Stimulated activated naive CD8-positive, alpha-beta T cell treated with anti-CD3 and anti-CD28 coated beads, Interleukin-15, Interleukin-2, amounts not matched to agents 100 U/mL and 50 U/mL, for 24 hours (primary cell): ENCODE measurements at places on chromosomes 3 and 15.

GRCh38 chr15:50519740-50520425 lies 26.6 kb downstream of the USP50 start:
- DNase-seq: no peak

DNA sequence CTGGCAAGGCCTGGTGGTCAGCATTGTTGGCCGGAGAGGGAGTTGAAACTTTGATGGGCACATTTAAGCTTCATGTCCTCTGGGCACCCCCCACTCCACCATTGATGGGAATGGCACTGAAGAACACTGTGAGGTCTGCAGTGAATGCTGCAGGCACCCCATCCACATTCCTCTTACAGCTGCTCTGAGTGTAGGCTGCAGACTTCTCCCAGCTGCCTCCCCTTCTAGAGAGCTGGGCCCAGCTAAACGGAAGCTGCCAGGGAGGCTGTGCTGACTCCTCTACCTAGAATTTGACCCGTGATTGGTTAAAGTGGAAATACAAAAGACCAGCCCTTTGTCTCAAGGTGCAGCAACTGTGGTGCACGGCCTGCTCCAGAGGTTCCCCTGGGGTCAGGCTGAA lies 10.6 kb downstream of the TMEM158 start:
- no peak for DNase-seq

GRCh38 chr15:95663156-95664100 lies 667.1 kb upstream of the NR2F2 start:
- DNase-seq: no peak

- DNase-seq: no peak
Observed at GRCh38 chr15:44231842-44232241, 36.8 kb upstream of the FRMD5 start.

GRCh38 chr3:56833022-56833421 lies 31.3 kb upstream of the ARHGEF3 start:
- no peak for DNase-seq

DNA sequence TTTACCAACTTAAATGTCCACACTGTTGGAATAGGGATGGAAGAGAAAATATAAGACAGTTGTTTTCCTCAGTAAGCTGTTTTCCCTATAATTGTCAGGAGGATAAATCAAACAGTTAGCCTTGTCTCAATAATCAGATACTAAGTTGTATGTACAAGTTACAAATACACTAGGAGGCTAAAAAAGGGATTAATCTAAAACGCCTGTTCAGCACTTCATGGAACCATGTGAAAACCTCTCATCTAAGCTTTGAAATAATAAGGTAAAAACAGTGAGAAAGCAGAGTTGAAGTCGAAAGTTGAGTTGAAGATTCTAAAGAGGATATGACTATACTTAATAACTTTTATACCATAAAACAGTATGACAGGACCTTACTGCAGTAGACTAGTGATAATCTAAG lies 62.0 kb downstream of the CALML4 start:
- no peak for DNase-seq

- DNase-seq: no peak
Observed at GRCh38 chr3:143352850-143353550, 233.4 kb downstream of the CHST2 start.

- DNase-seq: no peak
Observed at GRCh38 chr3:99839613-99840012, 22.0 kb downstream of the CMSS1 start.

DNA sequence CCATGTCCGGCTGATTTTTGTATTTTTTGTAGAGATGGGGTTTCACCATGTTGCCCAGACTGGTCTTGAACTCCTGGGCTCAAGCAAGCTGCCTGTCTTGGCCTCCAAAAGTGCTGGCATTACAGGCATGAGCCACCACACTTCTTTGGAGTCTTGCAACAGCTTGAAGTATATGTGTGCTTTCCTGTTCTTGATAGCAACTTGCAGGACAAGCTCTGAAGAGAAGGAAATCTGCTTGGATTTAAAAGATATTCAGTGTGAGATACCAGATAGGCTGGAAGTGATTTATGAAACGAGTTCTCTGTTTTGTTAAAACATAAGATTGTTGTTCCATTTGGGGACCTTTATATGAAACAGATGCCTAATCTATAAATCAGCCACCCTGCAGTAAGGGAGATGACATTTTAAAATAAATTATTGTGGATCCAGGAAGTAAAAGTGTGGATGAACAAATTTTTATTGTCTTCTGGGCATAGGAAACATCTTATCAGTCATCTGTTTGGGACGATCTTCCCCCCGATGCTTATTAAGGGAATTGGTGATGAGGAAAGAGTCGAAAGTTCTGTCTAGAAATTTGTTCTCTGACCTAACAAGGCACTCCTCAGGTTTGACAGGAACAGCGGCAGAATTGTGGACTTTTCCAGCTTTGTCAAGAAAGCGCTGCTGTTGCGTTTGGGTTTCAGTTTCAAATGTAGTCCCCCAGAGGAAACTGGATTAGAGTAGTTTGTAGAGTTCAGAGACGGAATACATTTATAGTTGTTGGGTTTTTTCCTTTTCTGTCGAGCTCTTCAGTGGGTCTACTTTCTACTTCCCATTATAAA lies 53.7 kb upstream of the MAGI1 start:
- no peak for DNase-seq

- no peak for DNase-seq
Observed at GRCh38 chr3:172218350-172219323, 179.3 kb downstream of the FNDC3B start.

DNA sequence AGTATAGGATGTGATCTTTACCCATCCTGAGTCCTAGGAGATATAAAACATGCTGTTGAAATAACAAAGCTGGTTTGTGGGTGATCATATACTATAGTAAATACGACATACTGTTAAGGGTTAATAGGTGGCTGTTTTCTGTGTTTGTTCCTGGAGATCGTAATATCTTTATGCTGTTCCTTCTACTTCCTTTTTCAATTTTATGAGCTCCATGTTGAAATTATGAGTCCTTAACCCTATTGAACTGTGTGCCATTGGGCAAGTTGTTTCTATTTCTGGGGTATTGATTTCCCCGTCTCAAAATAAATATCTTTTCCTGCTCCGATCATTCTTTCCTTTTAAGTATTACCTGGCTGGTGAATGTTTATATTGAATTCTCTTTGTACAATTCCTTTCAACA lies 115.1 kb downstream of the LPP start:
- no peak for DNase-seq

DNA sequence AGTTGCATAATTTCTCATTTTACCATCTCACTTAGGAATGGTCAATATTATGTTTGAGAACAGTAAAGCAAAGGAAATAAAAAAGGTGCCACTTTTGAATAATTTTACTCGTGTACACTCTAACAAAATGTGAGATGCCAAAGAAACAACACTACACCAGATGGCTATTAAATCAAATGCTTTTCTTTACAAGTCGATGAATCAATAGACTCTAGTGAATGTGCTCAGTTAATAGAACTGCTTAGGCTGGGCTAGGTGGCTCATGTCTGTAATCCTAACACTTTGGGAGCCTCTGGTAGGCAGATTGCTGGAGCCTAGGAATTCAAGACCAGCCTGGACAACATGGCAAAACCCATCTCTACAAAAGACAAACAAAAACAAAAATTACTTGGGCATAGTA lies 87.9 kb downstream of the ZNF609 start:
- no peak for DNase-seq

DNA sequence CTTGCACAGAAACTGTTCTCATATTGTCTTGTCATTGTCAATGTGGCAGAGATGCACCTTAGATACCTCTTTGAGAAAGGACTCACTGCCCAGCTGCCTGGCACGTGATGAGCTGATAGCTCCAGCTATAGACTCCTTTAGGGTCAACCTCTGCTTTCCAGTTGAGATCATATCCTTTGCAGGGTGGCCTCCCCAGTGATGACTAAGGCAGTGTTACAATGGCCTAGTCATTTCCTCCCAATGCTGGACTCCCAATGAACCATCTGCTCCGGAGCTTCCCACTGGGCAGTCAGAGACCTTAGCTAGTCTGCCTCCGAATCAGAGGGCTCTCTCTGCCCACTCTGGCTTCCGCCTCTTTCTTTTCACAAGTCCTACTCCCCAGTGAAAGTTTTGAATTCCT lies 79.5 kb downstream of the CHRD start:
- no peak for DNase-seq

DNA sequence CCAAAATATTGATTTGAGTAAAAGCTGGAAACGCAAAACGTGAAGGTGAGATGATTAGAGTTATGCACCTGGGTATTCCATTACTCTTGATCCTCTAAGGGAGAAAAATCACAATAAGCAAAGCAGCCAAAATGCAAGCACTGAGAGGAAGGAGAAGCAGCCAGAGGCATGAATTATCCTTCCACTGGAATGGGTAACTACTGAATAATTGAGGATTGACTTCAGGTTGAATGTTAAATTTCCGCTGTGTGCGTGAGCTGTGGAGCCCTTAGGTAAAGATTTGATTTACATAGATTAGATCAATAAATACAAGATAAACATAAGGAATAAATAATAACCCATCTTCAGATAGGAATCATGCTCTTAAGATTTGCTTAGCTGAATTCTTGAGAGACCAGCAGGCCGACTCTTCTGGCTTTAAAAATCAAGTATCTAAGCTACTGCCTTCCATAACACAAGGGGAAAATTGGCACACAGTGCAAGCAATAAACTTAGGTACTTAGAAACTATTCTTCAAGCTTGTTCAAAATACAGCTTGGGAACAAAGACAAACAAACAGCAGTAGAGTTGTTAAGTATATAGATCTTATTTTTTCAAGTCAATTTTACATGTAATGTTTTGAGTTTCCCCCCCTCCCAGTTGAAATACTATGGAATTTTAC lies 1459.5 kb downstream of the ZPLD1 start:
- DNase-seq: no peak

DNA sequence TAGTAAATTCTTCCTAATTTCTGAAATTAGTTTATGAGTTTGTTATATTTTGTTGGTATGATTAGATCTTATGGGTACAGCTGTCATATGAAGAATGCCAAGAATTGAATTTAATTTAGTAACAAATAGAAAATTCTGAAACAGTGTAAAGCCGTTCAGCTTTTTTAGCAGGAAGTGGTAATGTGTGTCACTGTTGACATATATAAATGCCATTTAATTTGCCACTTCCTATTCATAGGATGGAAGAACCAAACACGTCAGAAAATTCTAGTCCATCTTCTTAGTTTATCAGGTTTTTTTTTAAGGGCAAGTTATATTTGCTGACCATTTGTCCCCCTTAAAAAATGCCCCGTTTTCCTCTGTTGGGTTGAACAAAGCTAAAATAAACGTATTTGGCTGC lies 43.0 kb downstream of the RAB8B start:
- no peak for DNase-seq

- DNase-seq: no peak
Observed at GRCh38 chr3:11563159-11563864, 80.4 kb downstream of the VGLL4 start.

- DNase-seq: no peak
Observed at GRCh38 chr3:124221422-124221821, 229.5 kb upstream of the ROPN1 start.

DNA sequence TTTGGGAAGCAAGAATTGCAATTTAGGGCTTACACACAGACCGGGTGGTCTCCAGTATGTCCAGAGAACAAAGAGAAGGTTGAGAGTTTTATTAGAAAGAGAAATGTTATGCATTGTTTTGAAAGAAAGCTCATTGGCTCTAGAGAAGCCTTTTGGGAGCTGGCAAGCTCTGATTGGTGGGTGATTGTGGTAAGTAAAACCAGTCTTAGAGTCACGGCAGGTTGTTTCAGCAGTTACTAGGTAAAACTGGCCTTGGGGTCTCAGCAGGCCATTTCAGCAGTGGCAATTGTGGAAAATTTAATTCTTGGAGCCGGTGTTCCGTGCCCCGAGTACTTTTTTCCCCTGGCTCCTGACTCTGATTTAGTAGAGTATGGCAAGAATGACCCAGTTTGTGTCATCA lies 78.1 kb downstream of the MRPL46 start:
- DNase-seq: no peak

- DNase-seq: no peak
Observed at GRCh38 chr15:53974813-53975212, 3.4 kb upstream of the UNC13C start.
